ENCODE measurements at places on chromosomes 5 and 9.
A peak's percentile ranks its signal among the peaks of the same experiment; 100 is the strongest.

DNA sequence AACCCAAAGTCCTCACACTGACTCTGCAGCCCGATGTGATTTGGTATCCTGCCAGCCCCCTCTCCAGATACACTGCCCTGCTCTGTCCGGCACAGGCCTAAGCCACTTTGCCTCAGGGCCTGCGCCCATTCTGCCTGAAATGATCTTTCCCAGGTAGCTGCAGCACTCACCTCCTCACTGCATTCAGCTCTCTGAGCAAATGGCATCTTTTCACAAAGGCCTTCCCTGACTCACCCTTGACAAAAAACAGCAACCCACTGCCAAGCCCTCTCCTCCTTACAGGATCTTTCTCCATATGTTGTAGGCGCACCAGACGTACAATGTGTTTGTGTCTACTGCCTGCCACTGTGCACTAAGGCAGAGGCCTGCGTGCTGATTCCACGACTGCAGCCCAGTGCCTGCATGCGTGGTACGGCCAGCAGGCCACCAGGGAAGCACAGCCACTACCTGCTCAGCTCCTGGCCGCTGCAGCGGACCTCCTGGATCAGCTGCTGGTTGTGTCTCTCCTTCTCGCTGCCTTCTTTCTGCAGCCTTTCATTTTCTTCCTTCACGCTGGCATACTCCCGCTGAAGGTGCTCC lies 171.2 kb downstream of the CDK5RAP2 start:
- no peak for DNase-seq

GRCh38 chr5:1419476-1420210 lies 25.6 kb downstream of the SLC6A3 start:
- DNase-seq, result no peak

- DNase-seq, result no peak
Observed at GRCh38 chr5:33631139-33631538, 190.4 kb downstream of the TARS1 start.

DNA sequence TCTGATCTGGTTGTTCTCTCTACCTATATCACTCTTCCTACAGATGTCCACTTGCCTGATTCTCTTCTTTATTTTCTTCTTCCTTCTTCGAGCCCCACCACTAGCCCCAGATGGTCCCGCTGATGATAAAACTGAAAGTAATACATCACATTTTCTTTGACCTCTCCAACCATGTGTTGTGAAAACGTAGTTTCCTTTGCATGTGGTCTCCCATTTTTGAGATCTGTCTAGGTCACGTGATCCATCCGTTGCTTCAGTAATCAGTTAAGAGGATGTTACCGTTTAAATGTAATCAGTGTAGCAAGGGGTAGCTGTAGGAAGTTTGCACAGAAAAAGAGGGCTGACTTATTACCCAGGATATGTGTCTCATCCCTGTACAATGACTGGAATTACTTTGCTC lies 426.3 kb upstream of the TLE4 start:
- DNase-seq, result no peak

DNA sequence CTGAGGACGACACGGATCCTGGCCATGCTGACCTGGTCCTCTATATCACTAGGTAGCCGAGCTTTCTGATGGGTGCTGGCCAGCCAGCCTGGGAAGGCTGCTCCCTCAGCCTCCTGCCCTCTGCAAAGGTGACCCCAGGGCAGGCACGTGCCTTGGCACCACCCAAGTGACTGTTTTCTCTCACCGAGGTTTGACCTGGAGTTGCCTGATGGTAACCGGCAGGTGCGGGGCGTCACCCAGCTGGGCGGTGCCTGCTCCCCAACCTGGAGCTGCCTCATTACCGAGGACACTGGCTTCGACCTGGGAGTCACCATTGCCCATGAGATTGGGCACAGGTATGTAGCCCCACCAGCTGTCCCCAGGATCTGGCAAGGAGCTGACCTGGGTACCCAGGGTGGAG lies 3.8 kb downstream of the ADAMTS13 start:
- no peak for DNase-seq

- no peak for DNase-seq
Observed at GRCh38 chr5:62143268-62144229, 162.5 kb upstream of the KIF2A start.

GRCh38 chr5:79745255-79745654 lies 55.6 kb downstream of the CMYA5 start:
- DNase-seq, result no peak

GRCh38 chr9:118613996-118614395 lies 755.2 kb downstream of the BRINP1 start:
- no peak for DNase-seq

DNA sequence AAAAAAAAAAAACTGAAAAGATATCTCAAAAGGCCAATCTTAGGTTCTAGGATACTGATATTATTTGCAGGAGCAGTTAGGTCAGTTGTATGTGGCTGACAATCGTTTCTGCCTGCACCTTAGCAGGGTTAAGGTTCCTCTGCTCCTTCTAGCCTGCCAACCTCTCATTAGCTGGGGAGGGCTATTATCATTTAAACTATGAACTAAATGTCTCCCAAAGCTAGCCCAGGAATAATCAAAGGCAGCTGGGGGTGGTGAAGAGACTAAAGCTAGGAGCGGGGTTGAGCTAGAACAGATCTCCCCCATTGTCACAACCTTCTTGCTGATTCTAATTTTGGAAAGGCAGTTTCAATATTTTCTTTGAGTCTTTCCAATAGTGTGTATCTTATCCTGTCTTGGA lies 99.9 kb downstream of the ICE1 start:
- DNase-seq, result no peak

DNA sequence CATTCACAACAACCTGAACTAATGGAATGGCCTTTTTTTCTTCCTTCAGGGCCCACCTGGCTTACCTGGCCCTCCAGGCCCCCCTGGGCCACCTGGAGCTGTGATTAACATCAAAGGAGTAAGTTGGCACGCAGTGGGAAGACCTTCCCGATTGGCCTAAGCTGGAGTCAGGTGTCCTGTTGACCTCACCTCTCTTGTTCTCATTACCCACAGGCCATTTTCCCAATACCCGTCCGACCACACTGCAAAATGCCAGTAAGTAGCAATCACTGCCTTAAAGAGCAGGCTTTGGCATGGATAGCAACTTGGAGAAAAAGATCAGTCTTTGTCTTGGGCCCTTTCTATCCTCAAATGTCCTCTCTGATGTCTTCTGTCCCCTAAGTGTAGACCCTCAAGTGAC lies 55.3 kb upstream of the TGFBR1 start:
- DNase-seq, result no peak

DNA sequence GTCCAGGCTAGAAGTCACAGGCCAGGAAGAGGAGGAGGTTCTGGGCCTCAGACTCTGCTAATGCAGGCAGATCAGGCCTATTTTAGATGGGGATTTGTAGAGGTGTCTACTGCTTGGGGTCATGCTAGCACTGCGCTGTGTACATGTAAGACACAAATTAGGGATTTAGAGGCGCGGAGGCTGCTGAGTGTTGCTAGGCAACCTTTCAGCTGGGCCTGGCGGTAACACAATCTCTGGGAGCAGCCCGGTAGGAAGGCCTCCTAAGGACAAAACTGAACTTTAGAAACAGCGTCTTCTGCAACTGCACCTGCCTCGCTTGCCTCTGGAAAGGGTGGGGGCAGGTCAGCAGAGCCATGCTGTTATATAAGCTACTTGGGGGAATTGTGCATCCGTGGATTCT lies 147.9 kb downstream of the MACROH2A1 start:
- DNase-seq, result no peak

GRCh38 chr9:71744754-71745521 lies 23.4 kb downstream of the CEMIP2 start:
- DNase-seq, result no peak

DNA sequence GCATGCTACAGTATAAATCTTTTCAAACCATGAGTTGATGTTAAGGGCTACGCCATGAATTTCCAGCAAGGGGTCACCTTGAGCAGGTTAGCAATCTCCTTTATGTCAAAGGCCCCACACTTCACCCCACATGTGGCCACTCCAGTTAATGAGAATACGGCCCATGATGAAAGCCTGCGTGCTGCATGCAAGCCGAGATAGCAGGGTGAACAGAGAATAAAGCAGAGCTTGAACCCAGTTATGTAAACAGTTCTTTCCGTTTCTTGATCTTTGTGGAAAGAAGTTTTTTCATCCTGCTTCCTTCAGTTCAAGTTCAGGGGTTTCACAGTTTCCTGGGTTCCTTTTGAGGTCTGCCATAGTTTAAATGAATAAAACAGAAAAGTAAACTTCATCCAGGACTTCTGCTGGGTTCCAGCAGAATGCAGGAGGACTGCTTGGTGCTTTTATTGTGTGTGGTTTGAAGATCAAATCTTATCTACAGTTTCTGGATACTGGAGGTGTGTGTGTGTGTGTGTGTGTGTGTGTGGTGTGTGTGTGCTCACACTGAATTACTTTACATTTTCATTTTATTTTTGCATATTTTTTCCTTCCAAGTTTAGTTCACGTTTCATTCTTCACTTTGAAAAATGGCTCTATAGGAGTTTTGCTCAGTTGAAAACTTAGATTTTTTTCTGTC lies 87.1 kb downstream of the HMHB1 start:
- DNase-seq, result no peak

DNA sequence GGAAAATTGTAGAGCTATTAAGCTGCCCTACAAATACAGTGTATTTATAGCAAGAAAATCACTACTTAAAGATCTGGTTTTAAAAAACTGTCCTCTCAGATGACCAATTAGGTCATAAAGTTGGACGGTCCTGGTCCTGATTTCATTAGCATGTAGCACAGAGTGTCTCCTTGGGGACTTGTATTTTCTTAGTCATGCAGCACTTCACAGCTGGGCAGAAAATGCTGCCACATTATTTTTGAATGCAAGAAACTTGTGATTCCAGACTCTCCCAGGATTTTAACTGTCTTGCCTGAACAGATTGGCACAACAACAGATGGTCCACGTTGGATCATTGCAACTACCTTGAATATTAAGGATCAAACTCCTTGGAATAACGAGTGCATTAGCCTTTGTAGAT lies 348.1 kb upstream of the SGCD start:
- no peak for DNase-seq

DNA sequence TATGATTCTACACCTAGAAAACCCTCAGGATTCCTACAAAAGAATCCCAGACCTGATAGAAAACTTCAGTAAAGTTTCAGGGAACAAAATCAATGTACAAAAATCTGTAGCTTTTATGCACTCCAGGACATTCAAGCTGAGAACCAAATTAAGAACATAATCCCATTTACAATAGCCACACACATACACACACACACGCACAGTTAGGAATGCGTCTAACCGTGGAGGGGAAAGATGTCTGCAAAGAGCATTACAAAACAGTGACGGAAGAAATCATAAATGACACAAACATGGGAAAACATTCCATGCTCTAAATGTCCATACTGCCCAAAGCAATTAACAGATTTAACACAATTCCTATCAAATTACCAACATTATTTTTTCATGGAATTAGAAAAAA lies 51.4 kb upstream of the CAST start:
- no peak for DNase-seq

DNA sequence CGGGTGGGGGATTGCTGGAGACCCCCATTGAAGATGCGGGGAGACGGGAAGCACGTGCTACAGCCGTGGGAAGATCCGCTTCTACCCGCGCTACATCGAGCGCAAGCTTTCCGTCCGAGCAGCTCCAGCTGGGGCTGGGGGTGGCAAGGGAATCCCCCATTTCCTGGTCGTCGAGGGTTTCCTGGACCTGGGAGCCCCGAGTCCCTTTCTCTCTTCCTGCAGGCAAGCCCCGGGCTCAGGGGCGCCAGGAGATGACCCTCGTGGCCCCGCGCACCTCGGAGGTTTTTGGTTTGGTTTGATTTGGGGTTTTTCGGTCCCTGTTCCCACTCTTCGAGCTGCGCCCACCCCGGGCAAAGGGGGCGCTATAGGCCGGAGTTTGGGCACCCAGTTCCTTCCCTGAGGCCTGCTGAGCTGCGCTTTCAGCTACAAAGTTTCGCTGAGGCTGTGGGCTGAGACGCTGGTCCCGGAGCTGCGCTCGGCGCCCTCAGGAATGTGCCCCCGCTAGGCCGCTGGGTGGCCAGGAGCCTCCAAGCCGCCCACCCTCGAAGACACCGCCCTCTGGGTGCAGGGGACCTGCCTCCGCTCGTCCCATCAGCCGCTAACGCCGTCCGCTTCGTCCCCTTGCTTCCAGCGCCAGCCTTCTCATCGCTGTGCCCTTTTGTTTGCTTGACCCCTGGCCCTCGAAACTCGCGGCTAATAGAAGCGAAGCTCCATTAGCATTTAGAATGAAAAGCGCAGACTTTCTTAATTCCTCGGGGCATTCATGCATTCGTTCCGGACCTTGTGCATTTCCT lies 2.9 kb downstream of the NR4A3 start:
- peak; percentile 35 for DNase-seq

DNA sequence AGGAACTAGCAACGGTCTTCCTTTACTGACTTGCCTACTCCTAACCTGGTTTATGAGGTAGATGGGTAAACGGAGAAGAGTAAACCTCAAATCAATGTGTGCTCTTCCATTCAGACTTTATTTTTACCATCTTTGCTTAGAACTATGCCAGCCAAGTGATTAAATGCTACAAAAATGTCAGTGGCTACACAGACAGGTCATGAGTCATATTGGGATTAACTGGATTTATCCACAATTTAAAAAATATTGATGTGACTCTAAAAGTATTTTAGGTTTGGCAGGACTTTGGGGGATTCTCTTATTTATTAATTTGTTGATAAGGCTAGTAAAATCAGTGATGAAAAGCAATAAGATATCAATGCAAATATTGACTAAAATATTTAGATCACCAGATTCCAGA lies 275.0 kb downstream of the PLK2 start:
- DNase-seq, result no peak

- DNase-seq, result no peak
Observed at GRCh38 chr9:106632621-106633020, 230.3 kb upstream of the ZNF462 start.

DNA sequence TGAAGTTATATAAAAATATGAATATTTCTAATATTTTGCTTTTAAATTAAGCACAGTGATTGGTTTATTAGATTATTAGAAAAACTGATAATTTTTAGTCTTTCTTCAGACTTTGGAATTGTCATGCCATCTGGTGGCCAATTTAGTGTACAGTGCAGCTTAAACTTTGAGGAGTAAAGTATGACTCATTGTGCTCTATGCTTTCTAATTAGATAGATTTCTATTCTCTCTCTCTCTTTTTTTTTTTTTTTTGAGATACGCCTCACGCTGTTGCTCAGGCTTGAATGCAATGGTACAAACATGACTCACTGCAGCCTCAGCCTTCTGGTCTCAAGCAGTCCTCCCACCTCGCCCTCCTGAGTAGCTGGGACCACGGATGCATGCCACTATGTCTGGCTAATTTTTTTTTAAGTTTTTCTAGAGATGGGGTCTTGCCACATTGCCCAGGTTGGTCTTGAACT lies 42.1 kb upstream of the GPR21 start:
- DNase-seq, result peak; percentile 0

DNA sequence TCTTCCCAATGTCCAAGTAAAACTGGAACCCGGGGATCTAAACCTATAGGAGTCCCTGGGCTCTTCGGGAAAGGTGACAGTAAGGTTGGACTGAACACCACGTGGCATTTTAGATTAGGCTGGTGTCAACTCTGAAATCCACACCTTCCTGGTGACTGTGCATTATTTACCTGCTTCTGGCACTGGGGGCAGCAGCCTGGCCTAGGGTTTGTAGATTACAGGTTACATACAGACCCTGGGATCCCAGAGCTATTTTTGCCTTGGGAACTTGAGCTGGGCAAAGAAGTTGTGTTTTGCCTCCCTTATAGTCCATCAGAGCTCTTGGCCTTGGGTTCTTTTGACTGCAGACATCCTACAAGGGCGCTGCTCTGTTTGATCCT lies 173.2 kb downstream of the DAB2IP start:
- no peak for DNase-seq
